ENCODE measurements at places on chromosomes 11 and 22. TPM values are rescaled to one million over a fixed set of nuclear protein-coding genes. Genes with fewer than 3 reads are reported as not detected.

- H3K27ac ChIP-seq = no peak overlapping the region
- no peak overlapping the region for H3K4me3 ChIP-seq
- no peak for DNase-seq
- no peaks in the 10 kb centered on the region for H3K36me3 ChIP-seq
- H3K27me3 ChIP-seq = peaks cover 45% of the 10 kb centered on the region
Measured at GRCh38 chr11:61552108-61552635, 28.7 kb downstream of the SYT7 start.

GRCh38 chr11:67606093-67606491 is 644 bp upstream of the NDUFV1 start:
- peak; percentile 26 for DNase-seq
- H3K4me1 ChIP-seq = peaks cover 20% of the 10 kb centered on the region
- peaks cover 26% of the 10 kb centered on the region for H3K36me3 ChIP-seq
- peak overlapping the region; percentile 74 for H3K4me3 ChIP-seq
- H3K27me3 ChIP-seq = no peaks in the 10 kb centered on the region
- no peak overlapping the region for H3K27ac ChIP-seq

DNA sequence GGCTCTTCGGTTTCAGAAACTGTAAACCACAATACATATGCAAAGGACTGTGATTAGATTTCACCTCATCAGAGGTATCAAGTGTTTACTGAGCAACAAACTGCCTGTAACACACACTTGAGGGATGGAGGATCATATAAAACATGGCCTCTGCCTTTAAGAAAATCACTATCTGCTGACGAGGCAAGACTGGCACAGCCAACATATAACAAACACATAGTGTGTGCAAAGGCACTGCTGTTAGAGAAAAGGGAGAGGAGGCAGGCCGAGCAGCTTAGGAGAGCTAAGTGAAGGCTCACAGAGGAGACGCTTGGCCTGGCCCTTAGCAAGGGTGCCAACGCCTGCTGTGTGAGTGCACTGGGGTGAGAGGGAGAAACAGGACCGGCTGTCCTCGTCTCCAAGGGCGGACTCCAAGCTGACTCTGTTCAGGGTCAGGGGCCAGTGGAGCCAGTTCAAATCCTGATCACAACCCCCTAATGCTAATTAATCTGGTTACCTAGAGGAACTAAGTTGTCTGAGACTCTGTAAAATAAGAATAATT is 48.2 kb downstream of the LRFN4 start:
- DNase-seq = no peak
- H3K4me3 ChIP-seq = no peak overlapping the region
- H3K4me1 ChIP-seq = no peaks in the 10 kb centered on the region
- H3K27ac ChIP-seq = no peak overlapping the region
- no peaks in the 10 kb centered on the region for H3K36me3 ChIP-seq

Gene TRABD
- 34.5 TPM for polyA plus RNA-seq

GRCh38 chr11:63603180-63603518 is 11.1 kb downstream of the PLAAT3 start:
- H3K4me1 ChIP-seq = no peaks in the 10 kb centered on the region
- H3K27ac ChIP-seq = no peak overlapping the region
- H3K4me3 ChIP-seq = no peak overlapping the region
- DNase-seq = no peak

GRCh38 chr22:24176630-24177029 is 4.7 kb upstream of the SUSD2 start:
- no peak overlapping the region for H3K27ac ChIP-seq
- no peaks in the 10 kb centered on the region for H3K4me1 ChIP-seq
- no peaks in the 10 kb centered on the region for H3K27me3 ChIP-seq
- DNase-seq = no peak

- H3K36me3 ChIP-seq = no peaks in the 10 kb centered on the region
- no peaks in the 10 kb centered on the region for H3K27me3 ChIP-seq
- H3K4me1 ChIP-seq = no peaks in the 10 kb centered on the region
- no peak overlapping the region for H3K27ac ChIP-seq
- no peak overlapping the region for H3K4me3 ChIP-seq
Measured at GRCh38 chr11:98561252-98561651, 459.5 kb upstream of the CNTN5 start.

DNA sequence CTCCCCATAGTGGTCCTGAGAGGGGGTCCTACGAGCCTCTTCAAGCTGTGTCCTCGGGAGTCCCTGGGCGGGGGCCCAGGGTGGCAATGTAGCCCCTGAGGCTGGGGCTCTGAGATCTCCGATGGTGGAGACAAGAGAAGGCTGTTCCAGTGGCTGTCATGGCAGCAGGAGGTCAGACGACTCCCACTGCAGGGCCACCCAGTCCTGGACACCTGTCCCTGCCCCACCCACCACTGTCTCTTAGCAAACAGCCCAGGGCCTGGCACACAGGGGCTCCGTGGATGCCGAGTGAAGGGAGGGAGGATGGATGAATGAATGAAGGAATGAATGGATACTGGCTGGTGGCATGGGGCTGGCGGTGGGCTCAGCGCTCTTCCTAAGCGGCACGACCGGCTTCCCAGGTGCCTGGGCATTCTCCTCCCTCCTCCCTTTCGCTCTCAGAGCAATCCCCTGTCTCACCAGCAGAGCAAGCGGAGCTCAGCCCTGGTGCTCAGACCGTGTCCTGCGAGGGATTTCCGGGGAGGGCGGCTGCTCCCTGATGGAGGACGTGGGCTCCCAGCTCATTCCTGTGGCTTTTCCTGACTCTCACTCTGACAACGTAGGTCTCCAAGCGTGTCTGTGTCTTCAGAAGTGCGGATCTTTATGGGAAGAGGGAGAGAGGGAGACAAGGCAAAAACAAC is 1272.6 kb downstream of the BRD1 start:
- no peaks in the 10 kb centered on the region for H3K27me3 ChIP-seq
- H3K36me3 ChIP-seq = no peaks in the 10 kb centered on the region
- no peak for DNase-seq
- no peak overlapping the region for H3K4me3 ChIP-seq
- no peaks in the 10 kb centered on the region for H3K4me1 ChIP-seq
- no peak overlapping the region for H3K27ac ChIP-seq

Gene KRTAP5-8
- not detected for polyA plus RNA-seq

Gene RPS6KB2
- 51.6 TPM for polyA plus RNA-seq

DNA sequence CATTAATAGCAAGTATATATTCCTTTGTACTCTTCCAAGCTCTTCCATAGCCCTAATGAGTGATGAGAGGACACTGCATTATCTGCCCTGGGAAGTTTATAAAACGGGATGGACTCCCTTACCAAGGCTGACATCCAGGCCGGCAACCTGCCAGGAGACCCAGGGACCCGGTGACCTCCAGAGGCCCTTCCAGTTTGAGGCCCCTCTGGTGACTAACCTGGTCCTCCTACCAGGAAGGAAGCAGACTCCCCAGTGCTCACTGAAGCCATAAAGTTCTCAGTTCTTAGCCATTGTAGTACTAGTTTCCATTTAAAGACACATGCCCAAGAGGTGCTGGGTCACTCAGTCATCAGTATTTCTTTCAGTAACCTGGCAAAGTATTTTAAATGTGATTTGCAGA is 345.4 kb downstream of the TENM4 start:
- H3K4me3 ChIP-seq = no peak overlapping the region
- H3K4me1 ChIP-seq = no peaks in the 10 kb centered on the region
- H3K36me3 ChIP-seq = no peaks in the 10 kb centered on the region

Gene GPHA2
- polyA plus RNA-seq = not detected

DNA sequence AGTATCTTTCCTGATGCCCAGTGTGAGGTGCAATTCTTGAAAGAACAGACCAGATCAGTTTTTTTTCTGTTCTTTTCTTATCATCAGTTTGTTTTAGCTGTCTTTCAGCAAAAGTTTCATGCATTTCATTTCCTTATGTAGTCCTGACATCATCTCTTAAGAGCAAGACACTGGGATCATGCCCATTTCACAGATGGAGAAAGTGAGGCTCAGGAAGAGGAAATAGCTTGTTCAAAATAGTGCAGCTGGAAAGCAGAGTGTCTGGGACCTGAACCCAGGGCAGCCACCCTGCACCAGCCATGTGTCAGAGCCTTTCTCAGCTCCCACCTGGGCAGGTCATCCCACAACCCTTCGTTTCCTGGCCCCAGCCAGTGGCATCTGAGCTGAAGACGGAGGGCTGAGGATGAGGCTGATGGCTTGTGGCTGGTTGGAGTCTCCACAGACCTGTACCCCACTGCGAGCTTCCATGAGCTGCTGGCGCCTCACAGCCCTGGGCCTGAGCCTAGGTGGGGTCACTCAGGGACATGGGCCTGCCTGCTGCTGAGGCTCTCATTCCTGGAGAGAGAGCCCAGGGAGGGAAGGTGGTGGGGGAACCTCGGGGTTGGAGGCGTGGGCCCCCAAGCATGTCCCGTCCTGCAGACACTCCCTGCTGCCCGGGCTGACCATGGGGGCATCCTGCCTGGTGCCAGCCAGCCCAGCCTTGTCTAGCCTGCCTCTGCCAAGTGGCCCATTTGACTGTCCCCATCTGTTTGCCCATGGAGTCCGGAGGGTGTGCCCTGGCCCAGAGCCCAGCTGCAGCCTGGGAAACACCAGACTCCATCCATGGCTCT is 61.8 kb downstream of the SMIM38 start:
- no peak overlapping the region for H3K27ac ChIP-seq
- H3K4me3 ChIP-seq = no peak overlapping the region
- H3K27me3 ChIP-seq = no peaks in the 10 kb centered on the region
- no peak for DNase-seq
- no peaks in the 10 kb centered on the region for H3K4me1 ChIP-seq

DNA sequence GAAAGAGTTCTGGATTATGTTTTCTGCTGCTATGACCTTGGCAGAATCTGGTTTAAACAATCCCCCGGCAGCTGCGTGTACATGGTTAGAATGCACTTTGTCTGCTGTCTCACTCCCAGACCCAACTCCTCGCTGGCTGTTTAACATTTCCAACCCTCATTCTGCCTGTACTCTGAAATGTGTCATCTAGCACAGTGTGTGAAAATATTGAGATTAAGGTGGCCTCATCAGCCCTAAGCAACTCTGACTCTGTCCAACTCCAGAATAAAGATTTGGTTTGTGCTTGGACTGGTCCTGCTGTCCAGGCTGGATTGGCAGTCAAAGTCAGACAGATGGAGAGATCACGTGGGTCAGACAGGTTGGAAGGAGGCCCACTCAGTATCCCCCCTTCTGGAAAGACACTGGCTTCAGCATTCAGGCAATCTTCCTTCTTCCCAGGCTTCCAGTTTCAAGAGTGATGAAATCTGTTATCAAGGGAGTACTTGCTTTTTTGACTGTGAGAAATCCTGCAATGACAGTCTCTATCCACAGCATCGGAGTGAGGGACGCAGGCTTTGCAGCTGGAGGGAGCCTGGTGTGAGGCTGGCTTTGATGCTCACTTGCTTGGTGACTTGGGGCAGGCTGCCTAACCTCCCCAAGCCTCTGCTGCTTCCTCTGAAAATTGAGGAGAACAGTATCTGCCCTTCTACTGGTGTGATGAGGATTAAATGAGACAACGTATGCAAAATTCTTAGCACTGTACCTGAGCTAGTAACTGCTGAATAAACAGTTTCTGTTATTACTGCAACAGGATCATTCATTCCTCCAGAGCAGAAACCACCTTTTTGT is 29.8 kb downstream of the ABTB2 start:
- no peak overlapping the region for H3K4me3 ChIP-seq
- H3K27me3 ChIP-seq = no peaks in the 10 kb centered on the region
- no peak for DNase-seq
- H3K4me1 ChIP-seq = peaks cover 7% of the 10 kb centered on the region
- no peaks in the 10 kb centered on the region for H3K36me3 ChIP-seq

- H3K27ac ChIP-seq = no peak overlapping the region
- no peak overlapping the region for H3K4me3 ChIP-seq
- peaks cover 20% of the 10 kb centered on the region for H3K4me1 ChIP-seq
- no peaks in the 10 kb centered on the region for H3K36me3 ChIP-seq
Measured at GRCh38 chr11:113203141-113203753, 111.1 kb upstream of the TTC12 start.

Gene GATD1
- polyA plus RNA-seq = 95.6 TPM

GRCh38 chr11:64084951-64085710 is 49.4 kb downstream of the FLRT1 start:
- H3K27ac ChIP-seq = no peak overlapping the region
- H3K4me3 ChIP-seq = no peak overlapping the region
- H3K4me1 ChIP-seq = peaks cover 3% of the 10 kb centered on the region
- H3K27me3 ChIP-seq = no peaks in the 10 kb centered on the region

- no peak overlapping the region for H3K4me3 ChIP-seq
- H3K36me3 ChIP-seq = no peaks in the 10 kb centered on the region
- H3K27ac ChIP-seq = no peak overlapping the region
- DNase-seq = peak; percentile 10
Measured at GRCh38 chr11:124108156-124108555, 7.1 kb upstream of the VWA5A start.

DNA sequence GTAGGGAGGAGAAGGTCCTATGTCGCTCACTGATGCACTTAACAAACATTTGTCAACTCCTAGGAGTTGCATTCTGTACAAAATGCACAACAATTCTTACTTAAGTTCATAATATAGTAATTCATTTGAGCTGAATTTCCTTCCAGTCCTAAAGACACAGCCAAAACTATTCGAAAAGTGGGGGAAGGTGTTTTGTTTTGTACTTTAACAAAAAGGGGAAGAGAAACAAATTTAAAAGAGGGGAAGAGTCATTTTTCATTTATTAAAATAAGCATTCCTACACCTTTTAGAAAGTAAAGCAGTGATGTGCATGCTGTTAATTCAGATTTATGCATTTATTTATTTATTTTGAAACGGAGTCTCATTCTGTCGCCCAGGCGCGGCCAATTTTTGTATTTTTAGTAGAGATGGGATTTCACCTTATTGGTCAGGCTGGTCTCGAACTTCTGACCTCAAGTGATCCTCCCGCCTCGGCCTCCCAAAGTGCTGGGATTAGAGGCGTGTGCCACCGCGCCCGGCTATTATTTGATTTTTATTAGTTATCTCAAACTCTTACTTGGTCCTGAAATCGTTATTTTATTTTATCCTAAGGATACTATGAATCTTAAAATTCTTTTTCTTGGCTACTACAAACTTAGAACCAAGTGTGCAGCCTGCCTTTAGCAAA is 1.1 kb upstream of the FANCF start:
- no peaks in the 10 kb centered on the region for H3K27me3 ChIP-seq
- no peak overlapping the region for H3K4me3 ChIP-seq
- peaks cover 18% of the 10 kb centered on the region for H3K4me1 ChIP-seq
- H3K27ac ChIP-seq = peak overlapping the region; percentile 92

Gene PRG3
- not detected for polyA plus RNA-seq

- no peak for DNase-seq
- no peaks in the 10 kb centered on the region for H3K4me1 ChIP-seq
- no peak overlapping the region for H3K4me3 ChIP-seq
- no peaks in the 10 kb centered on the region for H3K27me3 ChIP-seq
Measured at GRCh38 chr11:21048626-21049025, 379.2 kb downstream of the NELL1 start.

Gene GAB4
- not detected for polyA plus RNA-seq

GRCh38 chr22:30422481-30423300 is 2.9 kb upstream of the MTFP1 start:
- H3K36me3 ChIP-seq = peaks cover 7% of the 10 kb centered on the region
- H3K4me3 ChIP-seq = peak overlapping the region; percentile 88
- H3K27ac ChIP-seq = peak overlapping the region; percentile 81
- peaks cover 40% of the 10 kb centered on the region for H3K4me1 ChIP-seq
- DNase-seq = peak; percentile 89

DNA sequence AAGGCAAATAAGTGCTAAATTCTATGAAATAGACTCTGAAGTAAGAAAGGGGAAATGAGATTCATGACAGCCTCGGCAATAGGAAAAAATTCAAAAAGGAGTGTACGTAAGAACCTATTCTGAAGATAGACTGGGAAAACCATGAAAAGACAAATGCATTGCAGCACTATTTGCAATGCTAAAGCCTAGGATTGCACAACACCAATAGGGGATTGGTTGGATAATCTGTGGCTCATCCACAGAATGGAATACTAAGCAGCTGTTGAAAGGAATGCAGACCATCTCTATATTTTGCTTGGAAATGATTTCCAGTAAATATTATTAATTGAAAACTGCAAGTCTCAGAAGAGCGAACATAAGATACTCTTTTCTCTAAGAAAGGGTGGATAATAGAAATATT is 91.7 kb upstream of the CLMP start:
- H3K27me3 ChIP-seq = no peaks in the 10 kb centered on the region
- H3K36me3 ChIP-seq = no peaks in the 10 kb centered on the region
- no peak overlapping the region for H3K27ac ChIP-seq
- peaks cover 8% of the 10 kb centered on the region for H3K4me1 ChIP-seq
- no peak overlapping the region for H3K4me3 ChIP-seq

All from CD14-positive monocyte (primary cell).